Erythroblast (primary cell): ENCODE measurements at places on chromosomes 7 and 10.

- no peak for DNase-seq
These were observed 201.4 kb upstream of the SH2B2 start for GRCh38 chr7:102085218-102085772.

- DNase-seq = no peak
These were observed 62.8 kb downstream of the HECTD2 start for GRCh38 chr10:91472911-91473310.

DNA sequence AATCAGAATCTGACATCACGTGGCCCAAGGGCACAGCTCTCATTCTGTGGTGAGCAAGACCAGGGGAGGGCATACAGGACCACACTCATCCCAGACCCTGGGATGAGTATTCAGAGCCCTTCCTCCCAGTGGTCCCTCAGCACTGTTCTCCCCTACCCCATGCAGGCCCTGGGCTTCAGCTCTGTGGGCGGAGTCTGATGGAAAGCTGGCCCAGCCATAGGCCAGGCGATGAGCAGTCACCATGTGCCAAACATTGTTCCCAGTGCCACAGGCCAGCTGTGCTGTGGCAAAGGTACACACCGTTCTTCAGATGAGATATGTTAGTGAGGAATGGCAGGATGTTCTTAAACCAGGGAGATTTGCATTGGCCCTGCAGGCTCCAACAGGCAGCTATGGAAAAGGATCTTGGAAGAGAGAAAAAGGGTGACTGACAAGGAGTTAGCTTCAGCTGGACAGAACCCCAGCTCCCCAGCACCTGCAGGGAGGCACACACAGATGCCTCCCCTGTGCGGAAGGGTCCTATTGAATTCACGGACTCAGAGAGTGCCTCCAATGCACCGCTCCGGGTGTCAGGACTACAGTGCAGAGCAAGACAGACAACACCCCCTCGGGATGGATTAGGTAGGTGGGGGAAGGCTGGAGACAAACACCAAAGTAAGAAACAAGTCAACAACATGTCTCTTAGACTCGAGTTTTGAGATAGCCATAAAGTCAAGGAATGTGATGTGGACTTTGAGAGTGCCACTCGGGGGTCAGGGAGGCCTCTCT is 596.0 kb upstream of the MGMT start:
- DNase-seq = no peak

DNA sequence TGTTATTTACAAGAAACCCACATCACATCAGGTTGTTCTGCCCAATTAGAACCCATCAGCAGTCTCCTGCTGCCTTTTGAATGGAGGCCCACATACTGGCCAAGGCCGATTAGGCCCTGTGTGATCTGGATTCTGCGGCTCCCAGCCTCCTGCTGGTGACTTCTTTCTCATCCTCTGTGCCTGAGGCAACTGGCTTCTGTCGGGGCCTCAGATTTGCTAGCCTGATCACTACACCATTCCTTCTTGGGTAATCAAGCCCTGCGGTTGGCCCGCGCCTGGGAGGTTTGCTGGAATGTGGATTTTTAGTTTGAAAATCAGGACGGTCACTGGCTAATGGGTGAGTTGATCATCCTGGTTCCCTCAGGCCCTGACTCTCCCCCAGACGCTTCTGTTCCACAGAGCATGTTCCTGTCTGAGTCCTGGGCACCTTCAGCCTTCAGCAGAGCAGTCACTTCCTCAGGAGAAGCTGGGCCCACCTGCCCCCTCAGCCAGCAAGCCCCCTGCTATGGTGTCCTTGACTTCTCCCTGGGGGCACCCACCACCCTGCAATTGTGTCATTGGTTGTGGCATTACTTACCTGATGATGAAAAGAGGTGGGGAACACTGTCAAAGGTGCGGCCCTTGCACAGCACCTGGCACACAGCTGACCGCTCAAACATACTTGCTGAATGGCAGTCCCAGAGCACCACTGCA is 207.6 kb downstream of the PHTF2 start:
- no peak for DNase-seq

DNA sequence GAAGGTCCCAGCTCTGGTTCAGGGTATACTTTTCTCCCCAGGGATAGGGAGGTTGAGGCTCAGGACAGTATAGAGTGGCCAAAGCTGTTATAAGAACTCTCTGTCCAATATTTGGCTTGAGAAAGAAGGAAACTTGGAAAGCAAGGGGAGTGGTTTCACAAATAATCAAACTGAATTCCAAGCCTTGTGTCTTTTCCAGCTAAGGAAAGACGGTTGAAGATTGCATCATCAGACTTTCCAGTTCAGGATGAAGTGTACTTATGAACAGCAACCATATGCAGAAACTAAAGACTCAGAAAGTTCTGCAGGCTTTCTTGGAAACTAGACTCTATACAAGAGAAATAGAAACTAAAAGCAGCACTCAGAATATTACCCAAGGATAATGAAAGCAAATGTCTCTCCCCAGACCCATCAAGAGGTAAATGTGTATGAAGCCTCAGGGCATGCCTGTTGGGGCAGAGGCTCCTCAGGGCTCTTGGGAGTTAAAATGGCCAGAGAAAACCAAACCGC is 46.4 kb downstream of the RAMP3 start:
- DNase-seq = no peak

GRCh38 chr10:116170815-116171250 is 102.2 kb downstream of the GFRA1 start:
- no peak for DNase-seq

DNA sequence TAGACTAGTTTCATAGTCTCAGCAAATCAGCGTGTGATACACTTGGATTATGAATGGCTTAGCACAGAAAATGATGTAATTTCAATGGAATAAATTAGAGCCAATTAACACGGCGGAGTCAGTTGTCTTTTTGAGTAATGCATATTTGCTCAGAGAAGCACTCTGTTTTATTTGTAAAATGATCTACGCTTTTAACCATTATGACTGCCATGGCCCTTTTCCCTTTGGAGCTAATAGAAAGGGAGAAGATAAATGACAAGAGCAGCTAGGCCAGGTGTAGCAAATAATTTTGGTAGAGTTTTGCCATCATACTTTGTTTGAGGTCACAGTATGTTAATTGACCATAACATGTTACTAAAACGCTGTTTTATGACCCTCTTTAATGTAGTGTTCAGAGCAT is 86.8 kb downstream of the GPR158 start:
- no peak for DNase-seq

GRCh38 chr10:91582153-91582554 is 50.7 kb downstream of the PPP1R3C start:
- no peak for DNase-seq

DNA sequence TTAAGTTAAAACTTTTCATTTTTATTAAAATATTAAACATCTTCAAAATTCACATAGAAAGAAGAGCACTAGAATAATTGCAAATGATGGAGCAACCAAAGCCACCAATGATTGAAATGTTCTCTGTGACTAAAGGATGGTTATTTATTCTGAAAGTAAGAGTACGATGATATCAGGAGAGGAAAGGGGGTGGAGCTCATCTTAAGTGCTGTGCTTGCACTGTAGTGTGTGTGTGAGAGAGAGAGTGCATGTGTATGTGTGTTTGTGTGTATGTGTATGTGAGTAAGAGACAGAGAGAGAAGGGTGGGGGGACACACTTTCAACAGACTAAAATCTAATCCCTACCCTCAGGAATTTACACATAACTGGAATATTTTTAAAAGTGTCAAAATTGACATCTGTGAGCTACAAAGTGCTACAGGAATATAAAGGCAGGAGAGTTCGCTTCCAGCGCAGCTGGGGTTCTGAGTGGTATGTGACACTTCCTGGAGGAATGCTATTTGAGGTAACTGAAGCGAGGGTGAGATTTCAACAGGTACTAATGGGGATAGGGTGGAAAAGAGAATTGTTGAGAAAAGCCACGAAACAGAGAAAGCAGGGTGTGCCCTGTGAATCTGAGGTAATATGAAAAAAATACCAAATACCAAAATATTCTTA is 57.2 kb upstream of the SMNDC1 start:
- DNase-seq = no peak

GRCh38 chr10:102678842-102679289 is 34.6 kb downstream of the TRIM8 start:
- DNase-seq = peak; percentile 74

DNA sequence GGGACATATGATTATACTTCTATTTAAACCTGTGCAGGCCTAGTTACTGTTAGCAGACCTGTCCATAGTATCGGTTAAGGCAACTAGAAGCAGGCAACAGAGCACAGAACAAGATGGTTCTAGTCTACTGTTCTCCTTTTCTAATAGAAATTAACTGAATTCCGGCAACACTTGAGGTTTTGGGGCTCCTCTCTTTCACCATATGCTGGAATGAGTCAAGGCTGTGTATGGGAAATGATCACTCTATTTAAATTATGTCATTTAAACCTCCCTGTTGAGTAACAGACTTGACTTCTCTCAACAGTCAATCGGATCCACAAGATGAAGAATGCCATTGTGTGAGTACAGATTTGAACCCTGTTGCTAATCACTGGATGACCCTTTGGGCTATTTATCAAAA is 6.2 kb upstream of the OTUD1 start:
- no peak for DNase-seq
